SK-N-SH (cell line): ENCODE measurements at places on chromosomes 6 and 20. TPM values are rescaled to one million over a fixed set of nuclear protein-coding genes. Genes with fewer than 3 reads are reported as not detected.

Gene ZNF334
- polyA plus RNA-seq, result 4.5 and 5.5 TPM in 2 replicates

Gene C6orf58
- polyA plus RNA-seq, result 0.07 TPM in 1 of 2 replicates, not detected in the other

DNA sequence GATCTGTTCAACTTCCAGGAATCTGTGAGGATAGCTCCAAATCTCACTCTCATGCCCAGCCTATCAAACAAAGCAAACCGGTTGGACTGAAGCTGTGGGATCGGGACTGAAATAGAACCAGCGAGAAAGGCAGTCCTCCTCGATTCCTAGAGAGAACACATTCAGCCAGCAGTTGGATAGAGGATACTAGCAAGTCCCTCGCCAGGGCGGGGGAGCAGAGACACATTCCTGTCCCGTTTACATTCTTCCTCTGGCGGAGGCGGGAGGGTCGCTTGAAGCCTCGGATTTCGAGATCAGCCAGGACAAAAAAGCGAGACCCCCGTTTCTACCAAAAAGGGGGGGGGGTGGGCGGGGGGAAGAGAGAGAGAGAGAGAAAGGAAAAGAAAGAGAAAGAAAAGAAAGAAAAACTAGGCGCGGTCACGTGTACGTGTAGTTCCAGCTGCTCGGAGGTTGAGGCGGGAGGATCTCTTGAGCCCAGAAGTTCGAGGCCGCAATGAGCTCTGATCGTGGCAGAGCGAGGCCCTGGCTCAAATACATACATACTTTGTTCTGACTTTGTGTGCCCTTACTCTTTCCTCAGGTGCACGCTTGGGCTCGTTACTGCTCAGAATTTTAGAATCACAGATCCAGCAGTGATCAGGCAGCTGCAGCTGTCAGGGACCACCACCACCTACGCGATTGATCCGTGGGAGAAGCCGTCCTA, 19.5 kb downstream of the ZNF311 start:
- peak; percentile 91 for DNase-seq
- no peaks in the 10 kb centered on the region for H3K4me1 ChIP-seq
- H3K36me3 ChIP-seq, result no peaks in the 10 kb centered on the region
- H3K27me3 ChIP-seq, result no peaks in the 10 kb centered on the region
- peak overlapping the region; percentile 34 for H3K4me3 ChIP-seq

Gene E2F1
- polyA plus RNA-seq, result 12.4 and 15.0 TPM in 2 replicates

GRCh38 chr6:148747145-148747470, 278 bp downstream of the UST start:
- peak overlapping the region; percentile 50 for H3K4me3 ChIP-seq
- no peak overlapping the region for H3K27ac ChIP-seq
- H3K4me1 ChIP-seq, result no peaks in the 10 kb centered on the region; the same call in 1 of the 2 replicates

- H3K4me1 ChIP-seq, result no peaks in the 10 kb centered on the region
- peaks cover 42% of the 10 kb centered on the region for H3K36me3 ChIP-seq
- no peak for DNase-seq
- H3K27ac ChIP-seq, result no peak overlapping the region
- H3K4me3 ChIP-seq, result no peak overlapping the region
Observed at GRCh38 chr20:35011589-35012226, 56.0 kb downstream of the MYH7B start.

- H3K36me3 ChIP-seq, result no peaks in the 10 kb centered on the region
- H3K27ac ChIP-seq, result no peak overlapping the region
- H3K4me1 ChIP-seq, result no peaks in the 10 kb centered on the region; the same call in 1 of the 2 replicates
- peak; percentile 89 for DNase-seq
Observed at GRCh38 chr6:6686748-6687601, 98.5 kb downstream of the LY86 start.

Gene RALY
- 123 and 130 TPM in 2 replicates for polyA plus RNA-seq

Gene SLC52A3
- polyA plus RNA-seq, result not detected in 2 replicates

- peak overlapping the region; percentile 62; the same call in 1 of the 2 replicates for H3K27ac ChIP-seq
- H3K27me3 ChIP-seq, result no peaks in the 10 kb centered on the region
- H3K36me3 ChIP-seq, result no peaks in the 10 kb centered on the region
- DNase-seq, result no peak
- H3K4me1 ChIP-seq, result peaks cover 13% of the 10 kb centered on the region
- no peak overlapping the region for H3K4me3 ChIP-seq
Observed at GRCh38 chr6:149033454-149033853, 284.1 kb upstream of the TAB2 start.

Gene ADAM33
- polyA plus RNA-seq, result 4.8 and 5.0 TPM in 2 replicates

Gene PHF10
- polyA plus RNA-seq, result 23.5 and 25.7 TPM in 2 replicates

Gene CEP162
- 1.2 and 1.4 TPM in 2 replicates for polyA plus RNA-seq

Gene DEFB125
- not detected in 2 replicates for polyA plus RNA-seq

DNA sequence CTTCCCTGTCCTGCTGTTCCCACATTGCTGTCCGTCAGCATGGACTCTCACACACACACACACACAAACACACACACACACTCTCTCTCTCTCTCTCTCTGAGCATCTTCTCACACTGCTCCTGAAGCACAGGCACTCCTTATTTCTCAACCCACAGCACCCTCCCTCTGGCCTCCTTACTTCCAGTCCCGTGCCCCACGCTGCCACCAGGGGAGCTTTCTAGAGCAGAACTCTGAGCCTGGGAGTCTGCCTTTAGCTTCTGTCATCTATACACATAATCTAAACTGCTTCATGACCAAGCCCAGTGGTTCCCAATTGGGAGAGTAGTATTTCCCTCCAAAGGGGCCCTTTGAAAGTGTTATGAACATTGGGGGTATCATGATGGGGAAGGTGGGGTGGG, 29.1 kb downstream of the HECA start:
- H3K27ac ChIP-seq, result no peak overlapping the region
- no peak overlapping the region for H3K4me3 ChIP-seq
- no peaks in the 10 kb centered on the region for H3K36me3 ChIP-seq
- no peaks in the 10 kb centered on the region for H3K27me3 ChIP-seq

Gene BIRC7
- polyA plus RNA-seq, result not detected in 2 replicates

- DNase-seq, result no peak
- no peaks in the 10 kb centered on the region for H3K27me3 ChIP-seq
- no peak overlapping the region for H3K27ac ChIP-seq
- H3K4me1 ChIP-seq, result peaks cover 2% of the 10 kb centered on the region; the same call in 1 of the 2 replicates
- H3K4me3 ChIP-seq, result no peak overlapping the region
Observed at GRCh38 chr6:7413151-7413823, 23.7 kb downstream of the RIOK1 start.

Gene POU5F1
- polyA plus RNA-seq, result not detected in 2 replicates

DNA sequence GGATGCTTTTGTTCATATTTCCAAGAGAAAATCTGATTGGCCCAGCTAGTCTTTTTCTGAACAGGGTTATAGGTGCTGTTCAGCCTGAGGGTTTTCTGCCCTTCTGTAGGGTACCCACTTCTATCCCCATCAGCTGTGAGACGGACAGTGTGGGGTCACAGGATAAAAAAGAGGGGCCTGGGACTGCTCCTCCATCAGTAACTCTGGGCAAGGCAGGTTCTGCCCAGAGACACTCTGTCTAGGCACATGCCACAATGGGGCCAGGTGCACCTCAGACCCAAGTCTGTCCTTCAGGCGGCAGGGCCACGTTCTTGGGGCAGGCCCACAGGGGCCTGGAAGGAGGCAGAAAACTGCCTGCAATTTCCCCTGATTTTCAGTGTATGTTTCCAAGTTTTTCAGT, 20.0 kb downstream of the ID4 start:
- no peaks in the 10 kb centered on the region; the same call in 1 of the 2 replicates for H3K27me3 ChIP-seq
- H3K4me3 ChIP-seq, result no peak overlapping the region
